Breast epithelium (tissue), 4 donors: ENCODE measurements at places on chromosomes 3 and 15. TPM values are rescaled to one million over a fixed set of nuclear protein-coding genes. Genes with fewer than 3 reads are reported as not detected.

MYH15 gene
- total RNA-seq, result not detected

CADPS gene
- total RNA-seq, result 0.15 TPM

SV2B gene
- total RNA-seq, result 4.9 TPM

DNA sequence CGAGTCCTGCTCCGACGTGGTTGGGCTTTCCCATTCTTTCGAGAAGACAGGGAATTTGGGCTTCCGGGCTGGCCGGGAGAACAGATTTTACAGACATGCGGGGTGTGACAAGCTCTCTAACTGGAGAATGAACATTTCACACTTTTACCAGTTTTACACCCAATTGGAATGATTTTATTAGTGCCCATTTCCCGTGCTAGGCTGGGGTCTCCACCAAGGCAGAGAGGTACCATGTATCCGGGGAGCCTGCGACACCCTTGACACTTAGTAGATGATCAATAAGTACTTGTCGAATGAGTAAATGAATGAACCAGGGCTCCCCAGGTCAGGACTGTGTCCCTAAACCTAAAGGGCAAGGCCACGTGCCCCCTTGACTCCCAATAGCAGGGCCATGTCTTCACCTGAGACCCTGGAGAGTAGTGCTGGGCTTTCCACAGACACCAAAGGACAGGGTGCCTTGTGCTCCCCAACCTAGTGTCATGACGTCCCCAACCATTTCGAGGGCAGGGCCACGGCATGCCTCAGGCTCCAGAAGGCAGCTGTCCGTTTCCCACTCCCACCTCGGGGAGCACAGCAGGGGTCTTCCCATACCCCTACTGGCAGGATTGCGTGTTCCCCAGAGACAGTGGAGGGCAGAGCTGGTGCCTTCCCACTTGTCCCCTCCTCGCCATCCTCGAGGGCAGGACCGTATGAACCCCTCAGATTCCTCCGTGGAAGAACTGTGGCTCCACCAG lies 679 bp upstream of the MYD88 start:
- DNase-seq, result no peak

DNA sequence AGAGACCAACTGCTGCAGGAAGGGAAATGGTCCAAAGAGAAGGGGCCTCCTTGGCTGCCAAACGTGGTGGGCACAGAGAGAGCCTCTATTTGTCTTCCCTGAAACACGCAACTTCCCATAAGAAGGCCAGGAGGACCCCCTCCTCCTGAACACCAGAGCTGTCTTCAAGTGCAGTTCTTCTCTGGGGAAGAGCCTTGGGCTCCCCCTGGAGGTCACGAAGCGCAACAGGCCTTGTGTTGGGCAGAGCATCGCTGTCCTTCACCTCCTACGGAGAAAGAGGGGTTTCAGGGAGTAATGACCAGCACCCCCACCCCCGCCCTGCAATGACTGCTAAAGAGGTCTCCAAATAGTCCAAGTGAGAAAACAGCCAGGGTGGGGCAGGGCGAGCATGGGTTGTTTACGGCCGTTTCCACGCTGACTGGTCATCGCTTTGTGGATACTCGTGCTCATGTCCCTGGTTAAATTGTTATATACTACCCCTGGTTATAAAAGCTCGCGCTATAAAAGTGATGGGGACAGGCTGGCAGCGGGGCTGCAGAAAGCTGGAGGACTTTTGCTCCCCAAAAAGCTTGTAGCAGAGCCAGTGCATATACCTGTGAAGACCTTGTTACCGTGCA lies 397.5 kb upstream of the ATP10A start:
- no peak for DNase-seq

- no peak for DNase-seq
These were observed 70.0 kb downstream of the CFAP20DC start for GRCh38 chr3:58979840-58980239.

SYNPR gene
- not detected for total RNA-seq

DNA sequence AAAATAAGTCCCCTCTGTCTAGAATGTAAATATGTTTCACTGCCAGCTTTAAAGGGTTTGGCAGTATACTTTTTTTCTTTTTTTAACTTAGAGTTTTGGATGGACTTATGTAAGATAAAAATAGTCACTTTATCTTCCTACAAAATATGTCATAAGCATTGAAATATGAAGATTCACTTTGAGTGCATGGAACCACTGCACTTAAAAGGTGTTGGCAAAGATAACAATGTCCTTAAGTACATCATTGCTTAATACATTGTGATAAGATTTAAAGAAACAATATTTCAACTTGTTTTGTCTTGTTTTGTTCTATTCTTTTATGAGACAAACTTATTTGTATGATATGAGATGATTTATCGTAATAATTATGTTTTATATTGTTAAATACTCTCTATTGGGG lies 66.3 kb upstream of the NAALADL2 start:
- DNase-seq, result no peak

CHRNA5 gene
- total RNA-seq, result 4.3 TPM

SI gene
- not detected for total RNA-seq

SCAANT1 gene
- not detected for total RNA-seq

DNA sequence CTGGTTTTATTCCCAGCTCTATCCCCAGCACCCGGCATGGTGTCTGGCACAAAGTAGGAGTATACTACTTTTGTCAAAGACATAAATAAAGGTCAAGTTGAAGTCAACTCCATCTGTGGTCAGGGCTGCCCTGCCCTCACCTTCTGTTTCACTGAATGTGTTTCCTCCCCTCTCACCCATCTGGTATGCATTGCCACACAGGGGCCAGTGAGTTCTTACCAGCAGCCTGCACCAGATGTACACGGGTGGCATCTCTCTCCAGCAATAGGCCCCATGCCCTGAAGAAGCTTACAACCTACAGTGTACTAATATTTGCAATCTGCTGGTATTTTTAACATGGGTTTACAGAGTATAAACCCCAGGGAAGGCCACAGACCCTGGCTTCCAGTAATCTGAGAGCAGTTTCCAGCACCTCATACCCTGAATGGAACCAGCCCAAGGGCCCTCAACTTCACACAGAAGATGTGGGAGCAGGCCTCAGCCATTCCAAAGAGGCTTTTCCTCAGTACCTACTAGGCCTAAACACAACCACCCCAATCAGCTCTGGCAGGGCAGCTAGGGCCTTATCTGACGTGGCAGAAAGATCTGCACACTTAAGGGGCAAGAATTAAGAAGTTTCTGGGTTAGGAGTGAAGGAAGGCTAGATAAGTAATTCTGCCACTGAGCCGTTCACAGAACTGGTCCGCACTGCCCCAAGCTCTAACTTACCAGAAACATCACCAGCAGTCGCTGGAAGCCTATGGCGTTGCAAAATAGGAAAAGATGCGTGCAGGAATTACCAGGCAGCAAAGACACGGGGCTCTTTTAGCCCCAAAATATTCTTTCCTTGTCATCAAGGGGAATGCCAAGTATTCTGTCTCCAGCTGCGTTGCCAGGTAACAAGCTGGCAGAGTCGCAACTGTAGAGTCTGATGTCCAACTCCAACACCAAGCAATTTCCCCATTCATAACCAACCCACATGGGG lies 2.1 kb downstream of the IDH2 start:
- DNase-seq, result peak; percentile 78

GRCh38 chr3:128727996-128728395 lies 2.0 kb downstream of the RAB7A start:
- DNase-seq, result no peak

AHSG gene
- not detected for total RNA-seq

GRCh38 chr3:45087155-45087554 lies 59.0 kb downstream of the CDCP1 start:
- no peak for DNase-seq

DNA sequence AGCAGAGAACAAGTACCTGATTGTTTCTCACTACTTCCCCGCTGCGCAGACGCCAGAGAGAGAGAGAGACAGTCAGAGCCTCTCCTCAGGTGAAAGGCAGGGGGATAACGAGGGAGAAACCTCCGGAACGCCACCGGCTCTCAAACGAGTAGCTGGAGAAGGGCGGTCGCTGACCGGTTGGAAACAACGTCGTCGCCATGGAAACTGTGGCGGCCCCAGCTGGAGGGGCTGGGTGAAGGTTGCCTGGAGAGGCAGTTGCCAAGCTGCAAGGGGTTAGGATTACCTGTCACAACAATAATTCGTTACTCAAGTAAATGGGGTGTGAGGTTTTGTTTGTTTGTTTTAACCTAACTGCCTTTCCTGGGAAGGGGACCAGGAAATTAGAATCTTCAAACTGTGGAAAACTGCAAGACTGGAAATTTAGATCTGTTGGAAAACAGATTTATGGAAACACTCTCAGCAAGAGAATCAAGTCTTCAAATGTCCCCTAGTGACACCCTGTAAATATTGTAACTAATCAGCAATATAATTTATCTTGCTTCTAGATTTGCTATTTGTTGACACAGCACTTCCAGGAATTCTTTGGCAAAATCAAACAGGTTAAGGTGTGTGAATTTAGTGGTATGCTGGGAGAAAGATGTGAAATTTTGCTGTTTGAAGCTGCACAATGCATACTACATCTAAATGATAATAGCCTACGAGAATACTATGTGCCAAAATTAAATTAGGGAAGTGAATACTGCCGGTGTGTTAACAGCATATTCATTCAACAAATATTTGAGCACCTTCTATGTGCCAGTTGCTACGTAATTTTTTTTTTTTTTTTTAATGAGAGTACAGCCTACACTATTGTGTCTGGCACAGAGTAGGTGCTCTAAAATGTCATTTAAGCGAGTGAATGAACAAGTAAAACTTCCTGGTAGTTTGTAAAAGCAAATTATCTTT lies at the start of gene DNAH12:
DNAH12 (minus strand) TSS at position 164 of the 945 bp plus-strand sequence. CDS start 1,474 bp downstream, outside the sequence.
- DNase-seq, result peak; percentile 54

- no peak for DNase-seq
These were observed 533.5 kb downstream of the IGSF11 start for GRCh38 chr3:118501152-118501551.

DNA sequence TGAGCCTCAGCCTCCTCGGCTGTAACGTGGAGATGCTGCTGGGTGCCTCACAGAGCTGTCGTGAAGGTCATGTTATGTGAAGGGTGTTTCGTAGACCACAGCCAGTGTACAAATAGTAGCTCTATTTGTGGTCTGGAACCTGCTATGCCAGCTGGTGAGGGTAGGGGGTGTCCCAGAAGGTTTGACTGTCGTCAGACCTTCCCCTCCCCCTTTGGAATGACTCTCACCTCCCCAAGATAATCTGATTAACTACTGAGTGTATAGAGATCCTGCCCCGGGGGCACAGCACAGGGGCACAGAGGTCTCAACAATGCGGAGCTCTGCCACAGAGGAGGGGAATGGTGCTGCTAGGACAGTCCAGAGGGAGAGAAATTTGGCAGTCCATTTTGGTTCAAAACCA lies 20.5 kb downstream of the FGD5 start:
- no peak for DNase-seq

- no peak for DNase-seq
These were observed 205.3 kb upstream of the LINGO1 start for GRCh38 chr15:77838061-77838460.

- DNase-seq, result no peak
These were observed 26.4 kb downstream of the FAH start for GRCh38 chr15:80179025-80179759.

CPLX3 gene
- not detected for total RNA-seq

MUC4 gene
- total RNA-seq, result under 0.01 TPM

LRRC2 gene
- total RNA-seq, result 13.8 TPM

DNA sequence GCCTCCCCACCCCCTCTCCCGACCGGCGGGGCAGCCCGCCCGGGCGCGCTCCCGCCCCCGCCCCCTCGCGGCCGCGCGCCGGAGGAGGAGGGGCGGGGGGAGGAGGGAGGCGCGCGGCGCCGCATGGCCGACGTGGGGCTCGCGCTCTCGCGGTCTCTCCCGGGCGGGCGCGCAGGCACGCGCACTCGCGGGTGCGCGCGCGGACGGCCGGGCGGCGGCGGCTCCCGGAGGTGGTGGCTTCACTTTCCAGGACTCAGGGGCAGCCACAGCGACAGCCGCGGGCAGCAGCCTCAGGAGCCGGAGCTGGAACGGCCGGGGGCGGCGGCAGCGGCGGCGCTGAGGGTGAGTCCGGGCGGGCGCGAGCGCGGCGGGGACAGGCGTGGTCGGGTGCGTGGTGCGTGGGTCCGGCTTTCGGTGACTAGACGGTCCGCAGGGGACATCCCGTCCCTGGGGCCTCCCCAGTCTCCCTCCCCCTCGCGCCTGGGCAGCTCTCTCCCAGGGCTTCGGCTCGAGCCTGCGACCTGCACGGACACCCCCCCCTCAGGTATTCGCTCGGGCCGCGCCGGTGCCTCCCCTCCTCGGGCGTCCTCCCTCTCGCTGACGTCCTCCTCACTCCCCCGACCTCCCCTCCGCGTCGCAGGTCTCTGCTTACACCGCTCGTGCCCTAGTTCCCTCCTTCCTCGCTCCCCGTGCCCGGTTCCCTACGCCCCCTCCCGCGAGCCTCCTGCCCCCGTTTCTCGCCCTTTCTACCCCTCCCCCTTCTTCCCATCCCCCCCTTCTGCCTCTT lies at the start of gene UBE2E2:
UBE2E2 (plus strand) TSS at position 407 of the 787 bp plus-strand sequence.
- peak; percentile 39 for DNase-seq

OR5H6 gene
- not detected for total RNA-seq

DNA sequence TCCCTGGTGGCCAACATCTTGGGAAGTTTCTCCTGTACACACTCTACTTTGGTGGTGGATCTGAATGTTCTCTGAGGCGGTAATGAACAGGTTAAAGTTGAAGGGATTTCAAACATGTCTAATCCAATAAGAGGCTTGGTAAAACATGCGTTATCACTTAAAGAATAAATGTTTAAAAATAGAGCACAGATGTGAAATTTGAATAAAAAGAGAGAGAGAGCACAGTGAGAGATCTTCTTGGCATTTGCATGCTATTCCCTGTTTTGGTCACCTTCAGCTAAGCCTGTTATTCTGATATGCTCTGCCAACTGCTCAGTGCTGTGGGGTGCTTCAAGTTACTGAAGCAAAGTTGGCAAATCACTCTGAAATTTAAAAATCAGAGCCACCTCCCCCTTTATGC lies 237.7 kb upstream of the WNT5A start:
- DNase-seq, result no peak

GRCh38 chr3:124770336-124771082 lies 40.3 kb downstream of the UMPS start:
- no peak for DNase-seq

DNA sequence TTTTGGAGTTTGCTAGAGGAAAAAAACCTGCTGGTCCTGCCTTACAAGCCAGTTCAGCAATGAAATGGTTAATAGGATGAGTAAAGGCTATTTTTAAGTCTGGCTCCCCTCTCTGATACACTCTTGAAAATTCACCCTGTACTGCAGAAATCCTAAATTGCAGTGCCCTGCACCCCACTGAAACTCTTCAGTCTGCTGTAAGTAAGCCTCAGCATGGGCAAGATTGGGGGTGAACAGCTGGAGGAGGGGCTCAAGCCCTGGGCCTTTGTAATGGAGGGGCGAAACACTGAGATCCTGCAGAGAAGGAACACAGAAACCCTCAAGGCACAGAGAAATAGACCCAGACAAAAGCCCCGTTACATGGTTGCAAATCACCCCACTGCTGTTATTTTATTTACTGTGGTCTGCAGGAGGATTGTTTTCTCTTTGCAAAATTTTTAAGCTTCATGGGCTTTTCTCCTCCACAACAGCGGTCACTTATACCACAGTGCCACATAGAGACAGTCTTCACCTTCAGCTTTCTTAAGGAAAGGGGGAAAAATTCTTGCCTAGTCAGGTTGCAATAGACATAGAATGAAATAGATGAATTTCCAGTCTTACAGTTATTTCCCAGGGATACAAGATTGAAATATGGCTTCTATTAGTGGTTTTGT lies 45.0 kb downstream of the SOX2 start:
- no peak for DNase-seq
